Left renal cortex interstitium (tissue), 4 donors: ENCODE measurements at places on chromosomes 6 and 20.

- DNase-seq = no peak
These were observed 12.1 kb upstream of the TCF15 start for GRCh38 chr20:622161-622560.

GRCh38 chr6:157541618-157542413 is 160.8 kb downstream of the ZDHHC14 start:
- DNase-seq = no peak

- no peak for DNase-seq
These were observed 90.2 kb downstream of the TMEM242 start for GRCh38 chr6:157233156-157233555.

DNA sequence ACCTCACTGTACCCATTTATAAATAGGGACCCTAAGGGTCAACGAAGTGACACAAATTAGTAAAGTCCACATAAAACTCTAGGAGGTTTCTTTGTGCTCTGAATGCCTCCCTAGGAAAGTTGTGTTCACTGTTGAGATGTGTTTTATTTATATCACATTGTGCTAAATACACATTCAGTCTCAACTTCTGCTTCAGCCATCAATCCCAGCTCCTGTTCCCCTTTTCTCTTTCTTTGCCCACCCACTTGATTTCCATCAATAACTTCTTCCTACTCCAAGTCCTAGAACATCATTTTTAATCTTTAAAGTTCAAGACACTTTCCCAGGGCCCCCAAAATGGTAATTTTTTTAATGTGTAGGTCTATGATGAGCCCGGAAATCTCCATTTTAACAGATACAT is 208.3 kb upstream of the RAB32 start:
- DNase-seq = no peak

DNA sequence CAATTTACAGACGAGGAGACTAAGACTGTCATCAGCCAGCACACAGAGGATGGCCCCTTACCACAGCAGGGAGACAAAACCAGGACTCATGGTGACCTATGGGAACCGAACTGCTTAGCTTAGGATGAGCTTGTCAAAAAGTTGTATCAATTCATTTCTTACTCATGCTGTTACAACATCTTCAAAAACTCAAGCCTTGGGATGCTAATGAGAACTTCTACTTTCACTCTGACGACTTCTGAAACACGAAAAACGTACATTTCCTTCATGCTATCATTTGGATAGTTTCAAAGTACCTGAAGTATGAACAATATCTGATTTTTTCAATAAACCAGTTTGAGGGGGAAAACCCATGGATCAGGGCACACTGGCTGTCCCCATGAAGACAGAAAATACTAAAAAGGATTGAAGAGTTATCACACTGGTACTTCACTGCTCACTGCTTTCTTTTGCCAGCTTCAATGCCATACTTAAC is 31.9 kb downstream of the HIVEP2 start:
- no peak for DNase-seq

- DNase-seq = no peak
These were observed 22.3 kb upstream of the KCNK16 start for GRCh38 chr6:39344821-39345280.

DNA sequence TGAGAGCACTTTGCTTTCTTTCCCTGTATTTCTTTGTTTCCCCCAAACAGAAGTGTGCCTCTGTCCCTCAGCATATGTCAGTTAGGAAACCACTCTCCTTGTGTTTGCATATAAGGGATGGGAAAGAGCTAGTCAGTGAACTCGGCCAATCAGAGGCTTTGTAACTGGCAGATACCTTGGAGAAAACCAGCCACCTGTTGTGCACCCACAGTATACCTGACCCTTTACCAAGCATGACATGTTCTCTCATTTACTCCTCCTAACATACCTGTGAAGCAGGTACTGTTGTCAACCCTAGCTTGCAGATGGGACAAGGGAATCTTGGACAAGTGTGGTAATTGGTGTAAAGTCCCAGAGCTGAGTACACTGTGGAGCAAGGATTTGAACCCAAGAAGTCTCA is 96.1 kb upstream of the FAM8A1 start:
- DNase-seq = no peak

DNA sequence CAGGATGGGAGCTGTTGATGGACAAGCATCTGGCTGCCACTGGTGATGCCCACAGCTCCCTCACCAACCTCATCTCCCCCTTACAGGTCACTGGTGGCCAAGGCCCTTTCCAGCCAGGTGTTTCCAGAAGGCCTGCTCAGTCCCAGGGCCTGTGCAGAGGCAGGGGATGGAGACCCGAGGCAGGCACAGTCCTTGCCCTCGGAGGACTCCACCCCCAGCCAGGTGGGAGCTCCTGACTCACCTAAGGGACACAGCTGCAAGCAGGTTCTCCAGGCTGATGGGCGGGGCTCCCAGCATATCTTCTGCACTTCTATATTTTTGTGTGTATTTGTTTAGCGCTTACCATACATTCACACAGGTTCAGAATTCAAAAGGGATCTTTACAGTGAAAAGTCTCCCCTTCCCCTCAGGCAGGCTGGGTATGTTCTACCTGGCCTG is 17.4 kb downstream of the PRPH2 start:
- DNase-seq = no peak

DNA sequence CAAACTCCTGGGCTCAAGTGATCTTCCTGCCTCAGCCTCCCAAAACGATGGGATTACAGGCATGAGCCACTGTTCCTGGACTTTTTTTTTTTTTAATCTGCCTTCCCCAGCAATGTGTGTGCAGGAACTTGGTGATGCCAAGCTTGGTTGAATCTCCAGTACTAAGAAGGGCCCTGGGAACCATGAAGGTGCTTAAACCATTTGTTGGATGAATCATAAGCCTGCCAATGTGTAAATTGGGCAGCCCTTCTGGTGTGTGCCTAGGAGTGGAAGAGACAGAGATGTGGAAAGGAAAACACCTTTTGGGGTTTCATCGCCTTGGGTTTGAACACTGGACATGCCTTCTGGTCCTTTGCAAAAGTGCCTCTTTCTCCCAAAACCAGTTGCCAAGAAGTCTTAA is 7.1 kb upstream of the SPO11 start:
- no peak for DNase-seq

DNA sequence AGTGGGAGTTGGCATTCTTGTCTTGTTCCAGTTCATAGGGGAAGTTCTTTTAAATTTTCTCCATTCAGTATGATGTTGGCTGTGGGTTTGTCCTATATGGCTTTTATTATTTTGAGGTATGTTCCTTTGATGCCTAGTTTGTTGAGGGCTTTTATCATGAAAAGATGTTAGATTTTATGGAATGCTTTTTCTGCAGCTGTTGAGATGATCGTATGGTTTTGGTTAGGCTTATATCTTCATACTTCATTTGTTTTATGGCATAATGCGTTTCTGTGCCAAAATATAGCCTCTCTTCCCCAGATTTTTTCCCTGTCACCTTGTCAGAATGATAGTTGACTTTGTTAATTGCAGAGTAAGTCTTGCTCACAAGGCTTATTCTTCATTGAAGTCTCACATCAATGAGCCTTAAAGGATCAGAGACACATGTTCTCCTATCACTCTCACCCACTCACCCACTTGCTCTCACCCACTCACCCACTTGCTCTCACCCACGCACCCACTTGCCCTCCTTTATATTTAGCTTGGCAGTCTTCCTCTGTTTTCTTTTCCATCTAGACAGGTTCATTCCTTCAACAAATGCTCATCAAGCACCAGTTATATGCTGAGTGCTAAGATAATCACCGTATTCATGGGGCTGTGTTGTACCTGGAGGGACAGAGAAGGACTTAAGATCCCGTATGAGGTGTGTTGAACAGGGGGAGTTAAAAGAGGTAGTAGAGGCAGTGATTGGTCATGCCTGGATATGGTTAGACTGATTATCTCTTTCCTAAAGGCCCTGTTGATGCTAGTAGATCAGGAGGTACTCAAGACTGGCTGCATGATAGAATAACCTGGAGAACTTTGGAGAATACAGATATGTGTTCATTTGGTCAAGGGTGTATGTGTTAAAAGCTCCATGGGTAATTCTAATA is 19.3 kb downstream of the UST start:
- no peak for DNase-seq
